ENCODE measurements at places on chromosomes 6 and 20. TPM values are rescaled to one million over a fixed set of nuclear protein-coding genes. Genes with fewer than 3 reads are reported as not detected.
A peak's percentile ranks its signal among the peaks of the same experiment; 100 is the strongest.

DNA sequence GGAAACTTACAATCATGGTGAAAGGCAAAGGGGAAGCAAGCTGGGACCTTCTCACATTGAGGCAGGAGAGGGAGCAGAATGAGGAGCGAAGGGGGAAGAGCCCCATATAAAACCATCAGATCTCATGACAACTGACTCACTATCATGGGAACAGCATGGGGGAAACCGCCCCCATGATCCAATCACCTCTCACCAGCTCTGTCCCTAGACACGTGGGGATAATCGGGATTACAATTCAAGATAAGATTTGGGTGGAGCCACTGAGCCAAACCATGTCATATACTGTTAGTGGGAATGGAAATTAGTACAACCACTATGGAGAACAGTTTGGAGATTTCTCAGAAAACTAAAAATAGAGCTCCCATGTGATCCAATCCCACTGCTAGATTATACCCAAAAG lies 163.7 kb downstream of the MANEA start:
- H3K4me3 ChIP-seq = no peak overlapping the region
- DNase-seq = no peak
- H3K27ac ChIP-seq = no peak overlapping the region
- H3K4me1 ChIP-seq = no peaks in the 10 kb centered on the region
- H3K36me3 ChIP-seq = no peaks in the 10 kb centered on the region

The MAP7 gene
- total RNA-seq = 13.8 TPM

- no peaks in the 10 kb centered on the region for H3K36me3 ChIP-seq
- no peaks in the 10 kb centered on the region for H3K4me1 ChIP-seq
- no peak overlapping the region for H3K4me3 ChIP-seq
- no peak overlapping the region for H3K27ac ChIP-seq
- H3K27me3 ChIP-seq = no peaks in the 10 kb centered on the region
- DNase-seq = no peak
Measured at GRCh38 chr6:169266746-169267591, 13.3 kb upstream of the THBS2 start.

DNA sequence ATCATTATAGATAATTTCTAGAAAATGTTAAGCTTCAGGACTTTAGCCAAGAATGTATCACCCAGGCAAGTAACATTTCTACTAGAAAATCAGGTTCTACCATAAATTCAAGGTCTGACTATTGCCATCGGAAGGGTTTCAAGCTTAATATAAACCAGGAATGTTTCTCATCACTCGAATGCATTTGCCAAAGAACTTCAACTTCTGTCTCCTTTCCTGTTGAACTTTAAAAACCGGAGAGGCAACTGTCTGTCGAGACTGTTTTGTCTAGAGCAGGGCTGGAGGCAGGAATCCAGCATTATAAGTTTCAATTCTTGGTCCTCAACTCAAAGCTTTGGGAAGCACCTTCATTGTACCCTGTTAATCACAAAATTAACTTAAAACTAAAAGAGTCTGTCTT lies 264.7 kb downstream of the ZNF217 start:
- no peaks in the 10 kb centered on the region for H3K4me1 ChIP-seq
- no peak overlapping the region for H3K27ac ChIP-seq
- no peak for DNase-seq
- H3K27me3 ChIP-seq = no peaks in the 10 kb centered on the region

- DNase-seq = peak; percentile 92
- no peaks in the 10 kb centered on the region for H3K36me3 ChIP-seq
- H3K4me3 ChIP-seq = peak overlapping the region; percentile 28
- H3K4me1 ChIP-seq = peaks cover 44% of the 10 kb centered on the region
Measured at GRCh38 chr6:142885182-142885867, 59.7 kb downstream of the HIVEP2 start.

GRCh38 chr6:103167345-103168071 lies 1692.2 kb downstream of the HACE1 start:
- no peaks in the 10 kb centered on the region for H3K27me3 ChIP-seq
- no peak overlapping the region for H3K4me3 ChIP-seq
- no peaks in the 10 kb centered on the region for H3K36me3 ChIP-seq
- H3K27ac ChIP-seq = no peak overlapping the region

- H3K27me3 ChIP-seq = peaks cover 97% of the 10 kb centered on the region
- no peak overlapping the region for H3K4me3 ChIP-seq
- no peak for DNase-seq
- no peaks in the 10 kb centered on the region for H3K36me3 ChIP-seq
- peaks cover 7% of the 10 kb centered on the region for H3K4me1 ChIP-seq
Measured at GRCh38 chr6:105990151-105990550, 96.0 kb upstream of the PRDM1 start.

The CFAP61 gene
- total RNA-seq = not detected

The CCN5 gene
- total RNA-seq = not detected

DNA sequence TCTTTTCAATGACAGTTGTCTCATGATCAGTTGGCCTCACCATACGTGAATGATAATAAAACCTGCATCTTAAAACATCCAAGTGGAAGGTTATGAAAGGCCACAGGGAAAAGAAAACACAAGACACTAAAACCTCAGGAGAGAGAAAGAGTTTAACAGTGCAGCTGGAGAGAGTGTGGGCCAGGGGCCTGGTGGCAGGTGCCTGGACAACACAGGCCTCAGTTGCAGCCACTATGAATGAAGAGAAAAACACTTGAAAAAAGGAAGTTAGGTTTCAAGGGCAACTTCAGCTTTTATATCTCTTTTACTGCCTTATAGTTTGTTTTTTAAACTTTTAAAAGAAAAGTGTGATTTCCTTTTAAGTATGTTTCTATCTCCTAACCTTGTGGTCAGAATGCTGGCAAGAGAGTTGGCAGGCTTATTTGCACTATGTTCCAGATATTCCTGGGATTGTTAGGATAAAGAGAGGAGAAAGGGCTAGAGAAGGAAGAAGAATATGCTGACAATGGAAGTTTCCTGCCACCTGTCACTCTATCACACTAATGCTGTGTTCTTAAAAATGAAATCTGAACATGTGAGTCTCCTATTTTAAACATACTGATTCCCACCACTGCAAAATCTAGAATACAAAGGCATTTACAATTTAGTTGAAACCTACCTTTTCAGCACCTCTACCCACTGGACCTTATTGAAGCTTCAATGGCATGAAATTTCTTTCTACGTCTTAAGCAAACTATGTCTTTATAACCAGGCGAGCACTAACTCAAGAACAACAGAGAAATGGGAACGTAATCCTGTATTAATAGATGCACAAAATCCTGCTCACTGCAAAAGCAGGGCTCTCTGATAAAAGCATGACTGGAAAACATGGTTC lies 222.4 kb downstream of the CD83 start:
- no peak for DNase-seq
- H3K27me3 ChIP-seq = no peaks in the 10 kb centered on the region
- H3K36me3 ChIP-seq = no peaks in the 10 kb centered on the region
- H3K4me3 ChIP-seq = no peak overlapping the region
- H3K27ac ChIP-seq = no peak overlapping the region

DNA sequence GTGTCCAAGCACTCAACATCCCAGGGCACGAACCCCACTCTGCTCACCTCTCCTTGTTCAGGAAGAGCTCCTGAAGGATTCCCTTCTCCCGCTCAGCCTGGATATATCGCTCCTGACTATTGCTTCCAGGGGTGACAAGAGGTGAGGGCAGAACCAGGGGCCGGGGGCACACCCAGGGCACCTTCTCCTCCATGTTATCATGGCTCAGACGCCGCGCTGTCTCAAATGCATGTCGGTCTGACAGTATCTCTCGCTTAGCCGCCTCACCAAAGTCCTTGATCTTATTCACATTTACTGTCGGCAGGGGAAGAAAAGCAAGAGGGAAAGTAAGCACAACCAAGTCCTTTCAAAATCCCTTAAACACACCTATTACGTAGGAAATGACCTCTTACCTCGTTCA lies 13.1 kb downstream of the PPP1R10 start:
- peaks cover 74% of the 10 kb centered on the region for H3K36me3 ChIP-seq
- no peak overlapping the region for H3K4me3 ChIP-seq
- peak overlapping the region; percentile 1 for H3K27ac ChIP-seq
- no peaks in the 10 kb centered on the region for H3K4me1 ChIP-seq
- DNase-seq = no peak

The SRSF12 gene
- 5.1 TPM for total RNA-seq

DNA sequence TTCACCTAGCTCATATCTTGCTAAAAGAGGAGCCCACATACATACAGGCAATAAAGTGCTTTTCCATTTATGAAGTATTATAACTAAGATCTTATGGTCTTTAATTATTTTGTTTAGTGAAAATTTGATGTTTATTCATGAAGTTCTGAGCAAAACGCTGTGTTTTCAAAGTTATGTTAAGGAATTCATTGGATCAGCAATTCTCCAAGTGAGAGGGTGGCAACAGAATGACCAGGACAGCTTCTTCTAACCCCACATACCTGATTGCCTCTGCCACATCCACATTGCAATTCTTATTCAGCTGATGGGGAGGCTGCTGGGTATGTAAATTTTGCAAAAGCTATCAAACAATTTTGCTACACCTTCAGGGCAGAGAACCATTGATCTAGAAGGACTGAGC lies 116.8 kb downstream of the OGFRL1 start:
- H3K36me3 ChIP-seq = no peaks in the 10 kb centered on the region
- peaks cover 13% of the 10 kb centered on the region for H3K4me1 ChIP-seq
- DNase-seq = no peak
- no peak overlapping the region for H3K4me3 ChIP-seq
- H3K27me3 ChIP-seq = no peaks in the 10 kb centered on the region

The RIN2 gene
- total RNA-seq = 33.8 TPM

The GMPR gene
- 9.4 TPM for total RNA-seq

DNA sequence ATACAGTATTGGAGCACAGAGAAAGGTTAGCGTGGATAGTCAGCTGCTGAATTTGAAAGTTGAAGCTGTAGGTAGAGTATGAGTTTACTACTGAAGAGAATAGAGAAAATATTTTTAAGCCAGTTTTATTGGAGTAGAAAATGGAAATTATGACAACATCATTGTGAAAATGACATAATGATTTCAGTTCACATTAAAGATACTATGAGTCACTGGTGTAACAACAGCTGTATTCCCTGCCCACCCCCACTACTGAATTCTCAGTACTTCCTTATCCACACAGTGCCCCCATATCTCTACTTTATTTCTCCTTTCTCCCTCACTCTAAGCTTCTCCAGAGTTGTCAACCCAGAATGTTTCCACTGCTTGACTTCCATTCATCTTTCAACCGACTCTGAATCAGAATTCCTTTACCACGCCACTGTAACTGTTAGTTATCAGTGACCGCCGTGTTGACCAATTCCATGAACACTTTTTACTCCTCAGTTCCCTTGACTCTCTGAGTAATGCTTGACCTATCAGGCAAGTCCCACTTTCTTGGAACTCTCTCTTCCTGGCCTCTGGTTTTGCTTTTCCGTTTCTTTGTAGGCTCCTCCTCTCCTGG lies 139.6 kb downstream of the AIG1 start:
- no peaks in the 10 kb centered on the region for H3K36me3 ChIP-seq
- no peak overlapping the region for H3K27ac ChIP-seq
- no peaks in the 10 kb centered on the region for H3K27me3 ChIP-seq

DNA sequence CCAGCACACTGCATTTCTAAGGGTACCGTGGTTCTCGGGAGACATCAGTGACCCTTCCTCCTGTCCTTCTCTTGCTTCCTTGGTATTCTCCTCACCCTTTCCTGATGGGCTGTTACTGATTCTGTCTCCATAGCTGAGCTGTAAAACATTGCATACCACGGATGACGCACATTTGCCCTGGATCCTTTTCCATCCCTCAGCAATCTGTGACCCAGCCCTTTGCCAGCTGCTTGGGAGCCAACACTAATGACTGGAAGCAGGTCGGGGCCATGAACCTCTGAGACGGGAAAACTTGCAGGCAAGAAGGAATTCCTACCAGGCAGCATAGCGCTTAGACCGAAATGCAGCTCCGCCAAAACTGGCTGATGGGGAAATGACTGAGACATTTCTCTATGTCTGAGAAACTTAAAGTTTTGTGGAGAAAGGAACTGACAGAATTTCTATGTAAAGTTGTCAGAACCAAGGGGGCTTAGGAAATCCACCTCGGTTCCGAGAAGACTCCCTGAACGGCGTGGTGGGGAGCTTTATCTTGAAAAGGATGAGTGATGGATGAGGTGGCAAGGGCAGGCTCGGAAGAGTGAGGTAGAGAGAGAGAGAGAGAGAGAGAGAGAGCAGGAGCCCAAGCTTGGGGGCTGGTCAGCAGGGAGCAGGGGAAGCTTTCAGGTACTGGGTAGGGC lies 19.2 kb downstream of the TUBB2B start:
- peaks cover 19% of the 10 kb centered on the region for H3K4me1 ChIP-seq
- no peaks in the 10 kb centered on the region for H3K27me3 ChIP-seq
- no peak overlapping the region for H3K27ac ChIP-seq
- no peak overlapping the region for H3K4me3 ChIP-seq

DNA sequence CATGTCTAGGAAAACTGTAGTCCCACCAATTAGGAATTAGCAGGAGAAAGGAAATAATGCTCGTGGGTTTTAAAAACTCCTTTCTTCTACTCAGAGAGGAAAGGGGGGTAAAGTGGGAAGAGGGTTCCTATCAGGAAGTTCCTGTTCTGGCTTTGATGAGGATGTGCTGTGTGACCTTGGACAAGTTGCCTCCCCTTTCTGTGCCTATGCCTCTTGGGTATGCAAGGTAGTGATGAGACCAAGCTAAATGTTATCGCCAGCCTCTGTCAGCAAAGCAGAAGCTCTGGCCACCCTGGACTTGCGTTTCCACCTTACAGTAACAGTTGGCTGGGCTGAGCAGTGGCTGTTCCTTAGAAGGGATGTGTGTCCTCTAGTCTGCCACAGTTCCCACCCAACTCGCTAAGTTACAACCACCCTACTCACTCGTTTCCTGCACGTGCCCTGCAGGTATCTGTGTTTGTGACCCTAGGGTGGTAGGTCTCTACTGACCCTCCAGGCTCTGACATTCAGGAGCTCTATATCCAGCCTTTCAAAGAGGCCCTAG lies 110.0 kb downstream of the PREX1 start:
- no peak overlapping the region for H3K4me3 ChIP-seq
- H3K27me3 ChIP-seq = no peaks in the 10 kb centered on the region
- H3K27ac ChIP-seq = no peak overlapping the region
- no peaks in the 10 kb centered on the region for H3K4me1 ChIP-seq
- no peak for DNase-seq

- no peaks in the 10 kb centered on the region for H3K4me1 ChIP-seq
- no peak overlapping the region for H3K27ac ChIP-seq
- no peak overlapping the region for H3K4me3 ChIP-seq
- no peak for DNase-seq
- H3K27me3 ChIP-seq = no peaks in the 10 kb centered on the region
Measured at GRCh38 chr6:4812068-4812467, 35.9 kb downstream of the CDYL start.

DNA sequence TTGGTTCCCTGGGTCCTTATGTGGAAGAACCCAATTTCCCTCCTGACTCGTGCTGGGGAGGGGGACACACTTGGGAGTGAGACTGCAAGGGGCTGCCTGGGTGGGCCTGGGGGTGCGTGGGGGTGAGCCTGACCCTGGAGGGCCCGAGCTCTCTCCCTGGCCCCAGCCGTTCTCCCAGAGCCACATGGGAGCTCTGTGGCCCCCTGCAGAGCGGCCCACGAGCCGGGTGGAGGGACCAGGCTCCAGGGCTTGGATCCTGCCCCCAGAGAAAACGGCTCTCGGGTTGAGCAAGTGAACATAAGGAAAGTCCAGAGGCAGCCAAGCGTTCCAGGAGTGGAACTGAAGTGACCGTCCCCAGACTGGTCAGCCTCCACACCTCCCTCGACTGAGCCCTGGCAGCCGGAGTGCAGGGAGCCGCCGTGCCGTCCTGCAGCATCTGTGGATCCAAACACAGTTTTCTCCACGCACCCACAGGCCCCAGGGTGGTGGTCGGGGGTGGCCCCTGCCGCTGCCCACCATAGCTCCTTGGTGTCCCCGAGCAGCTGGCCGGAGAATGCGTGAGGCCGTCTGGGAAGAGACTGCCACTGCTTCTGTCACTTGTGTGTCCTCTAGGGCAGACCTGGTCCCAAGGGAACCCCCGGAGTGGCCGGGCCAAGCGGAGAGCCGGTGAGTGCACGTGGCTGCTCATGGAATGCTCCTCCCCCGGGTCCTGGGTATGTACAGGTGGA lies 10.6 kb downstream of the COL9A3 start:
- H3K27ac ChIP-seq = no peak overlapping the region
- DNase-seq = no peak
- no peak overlapping the region for H3K4me3 ChIP-seq
- H3K27me3 ChIP-seq = no peaks in the 10 kb centered on the region
- H3K4me1 ChIP-seq = peaks cover 10% of the 10 kb centered on the region
